ENCODE measurements at places on chromosomes 13 and 19.

DNA sequence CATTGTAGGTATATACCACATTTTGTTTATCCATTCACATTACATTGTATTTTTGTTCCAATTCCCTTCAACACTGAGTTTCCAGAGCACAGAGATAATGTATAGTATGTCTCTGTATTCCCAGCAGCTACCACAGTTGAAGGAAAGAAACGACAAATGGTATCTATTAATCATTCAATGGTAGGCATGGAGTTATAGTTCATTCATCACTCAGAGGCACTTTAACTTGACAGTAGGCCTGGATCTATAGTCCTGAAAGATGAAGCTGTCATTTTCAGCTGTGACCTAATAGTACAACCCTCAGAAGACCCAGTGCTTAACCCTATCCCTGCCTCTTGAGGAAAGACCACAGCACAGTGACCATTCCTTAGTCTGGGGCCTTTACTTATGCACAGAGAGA, 163.0 kb upstream of the TMTC4 start:
- DNase-seq: no peak

DNA sequence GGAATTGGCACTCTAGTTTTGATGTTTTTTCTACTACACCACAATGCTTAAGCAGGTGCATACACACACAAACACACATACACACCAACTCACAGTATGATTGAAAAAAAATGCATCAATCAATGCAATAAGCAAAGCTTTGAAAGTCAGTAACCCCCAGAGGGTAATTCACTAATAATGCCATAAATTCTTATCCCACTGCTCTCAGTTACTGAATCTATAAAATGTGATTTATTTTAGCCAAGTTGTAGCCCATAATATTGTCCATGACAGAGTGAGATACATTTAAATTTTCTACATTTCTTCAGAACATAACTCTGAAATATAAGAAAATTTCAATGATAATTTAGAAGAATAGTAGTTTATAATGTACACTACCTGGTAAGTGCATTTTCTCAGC, 87.9 kb downstream of the LIG4 start:
- no peak for DNase-seq

DNA sequence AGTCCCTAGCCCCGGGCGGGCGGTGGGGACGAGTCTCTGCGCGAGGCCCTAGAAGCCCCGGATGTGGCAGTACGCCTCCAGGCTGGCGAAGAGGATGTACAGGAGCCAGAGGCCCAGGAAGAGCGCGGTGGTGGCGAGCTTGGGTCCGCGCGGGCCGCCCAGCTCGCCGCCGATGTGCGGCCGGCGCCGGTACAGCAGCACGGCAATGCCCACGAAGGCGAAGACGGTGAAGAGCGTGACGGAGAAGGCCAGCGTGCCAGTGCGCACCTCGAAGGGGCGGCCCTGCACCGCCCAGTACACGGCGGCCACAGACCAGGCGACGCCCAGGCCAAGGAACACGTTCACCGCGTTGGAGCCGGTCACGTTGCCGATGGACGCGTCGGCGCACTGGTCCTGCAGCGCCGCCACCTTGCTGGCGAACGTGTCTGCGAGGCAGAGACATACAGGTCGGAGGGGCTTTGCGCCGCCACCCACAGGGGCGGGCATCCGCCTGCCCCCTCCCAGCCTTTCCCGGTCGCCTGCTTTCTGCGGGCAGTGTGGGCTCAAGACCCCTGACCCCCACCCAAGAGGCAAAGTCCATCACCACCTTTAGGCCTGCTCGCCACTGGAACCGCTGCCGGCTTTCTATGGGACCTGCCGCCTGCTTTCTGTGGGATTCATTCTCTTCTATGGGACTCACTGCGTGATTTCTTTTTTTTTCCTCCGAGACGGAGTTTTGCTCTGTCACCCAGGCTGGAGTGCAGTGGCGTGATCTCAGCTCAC, 10.9 kb upstream of the MEIS3 start:
- peak; percentile 52 for DNase-seq

GRCh38 chr19:16861834-16862233, 27.0 kb upstream of the F2RL3 start:
- no peak for DNase-seq

GRCh38 chr19:1859331-1859781, 4.0 kb downstream of the KLF16 start:
- no peak for DNase-seq

DNA sequence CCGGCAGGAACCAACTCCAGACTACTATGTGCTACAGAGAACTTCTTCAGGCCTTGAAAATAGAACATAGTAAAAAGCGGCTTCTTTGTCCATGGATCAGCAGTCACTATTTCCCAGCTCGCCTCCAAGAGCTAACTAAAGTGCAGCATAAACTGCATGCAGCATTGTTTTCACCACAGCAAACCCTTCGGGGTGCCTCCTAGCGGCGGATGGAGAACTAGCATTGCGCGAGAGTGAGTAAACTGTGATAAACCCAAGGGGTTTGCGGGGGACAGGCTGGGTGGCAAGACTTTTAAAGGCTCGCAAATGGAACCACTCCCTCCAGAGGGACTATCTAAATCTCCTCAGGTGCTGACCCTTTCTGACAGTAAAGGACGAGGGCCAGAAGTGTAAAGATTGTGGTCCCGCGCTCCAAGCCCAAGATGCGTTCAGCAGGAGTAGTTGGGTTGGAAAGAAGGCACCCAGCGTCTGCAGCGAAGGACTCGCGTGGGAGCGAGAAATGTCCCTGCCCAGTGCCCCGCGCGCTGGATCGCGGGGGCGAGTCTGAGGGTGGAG, 21.5 kb upstream of the SGCG start:
- no peak for DNase-seq

GRCh38 chr13:93343097-93343496, 116.5 kb downstream of the GPC6 start:
- DNase-seq: no peak

GRCh38 chr13:112066624-112067004, 335 bp upstream of the SOX1 start:
- no peak for DNase-seq

GRCh38 chr13:30510091-30510490, 44.4 kb upstream of the HMGB1 start:
- no peak for DNase-seq

DNA sequence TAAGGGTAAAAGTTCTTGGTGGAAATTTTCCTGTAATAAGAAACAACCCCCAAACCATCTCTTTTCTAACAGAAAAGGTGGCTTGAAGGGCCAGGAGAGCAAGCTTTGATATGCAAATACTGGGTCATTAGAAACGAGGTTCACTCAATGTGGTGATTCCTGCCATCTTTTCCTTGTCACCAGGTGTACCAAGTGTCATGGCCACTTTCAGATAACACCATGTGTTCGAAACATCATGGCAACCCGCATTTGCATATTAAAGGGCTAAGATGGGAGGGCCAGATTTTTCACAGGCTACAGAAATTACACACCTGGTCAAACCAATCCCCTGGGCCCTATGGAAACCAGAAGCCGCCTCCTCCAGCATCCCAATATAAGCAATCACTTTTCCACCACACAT, 15.3 kb downstream of the LGALS16 start:
- no peak for DNase-seq

- DNase-seq: no peak
Measured at GRCh38 chr19:17524651-17525050, 13.2 kb downstream of the PGLS start.

- no peak for DNase-seq
Measured at GRCh38 chr13:31733647-31734046, 5.7 kb upstream of the RXFP2 start.

DNA sequence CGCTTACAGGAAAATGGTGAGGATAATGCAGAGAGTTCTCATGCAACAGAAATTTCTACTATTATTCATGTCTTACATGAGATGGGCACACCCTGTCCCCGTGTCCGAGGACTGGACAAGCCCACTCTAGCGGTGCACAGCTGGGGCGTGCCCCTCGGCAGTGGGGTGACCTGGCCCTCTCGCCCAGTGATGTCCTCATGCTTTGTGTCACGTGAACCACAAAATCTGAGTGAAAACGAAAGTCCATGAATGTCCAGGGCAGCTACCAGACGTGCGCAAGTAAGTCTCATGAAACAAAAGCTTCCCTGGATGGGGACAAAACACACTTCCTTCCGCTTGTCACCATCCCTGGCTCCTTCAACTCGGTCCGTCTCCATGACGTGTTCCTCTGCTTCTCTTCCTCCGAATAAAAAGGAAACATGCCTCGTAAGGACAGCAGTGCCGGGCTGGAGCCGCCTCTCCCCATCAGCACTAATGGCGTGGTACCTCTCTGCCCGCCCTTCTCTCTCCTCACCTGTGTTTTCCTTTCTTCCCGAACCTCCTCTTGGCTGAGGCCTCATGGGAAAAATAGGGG, 45.6 kb downstream of the ANKRD10 start:
- DNase-seq: peak; percentile 21

- no peak for DNase-seq
Measured at GRCh38 chr13:30222254-30222653, 85.1 kb downstream of the KATNAL1 start.

- DNase-seq: no peak
Measured at GRCh38 chr19:42629191-42629590, 34.5 kb upstream of the CEACAM8 start.

DNA sequence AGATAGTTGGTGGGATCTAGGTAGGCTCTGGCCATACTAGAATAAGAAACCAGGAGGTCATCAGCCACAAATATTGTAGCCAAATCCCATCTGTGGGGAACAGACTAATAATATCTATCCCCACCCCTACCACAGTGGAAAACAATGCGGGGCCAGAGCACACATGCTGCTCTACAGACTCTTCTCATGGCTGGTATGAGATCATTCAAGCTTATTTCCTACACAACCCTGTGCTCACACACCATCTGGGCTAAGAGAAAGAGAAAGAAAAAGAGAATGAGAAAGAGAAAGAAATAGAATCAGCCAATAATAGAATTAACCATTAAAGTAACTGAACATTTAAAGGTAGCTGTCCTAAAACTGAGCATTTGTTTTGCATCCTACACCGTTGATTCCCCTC, 1268.4 kb upstream of the SPRY2 start:
- DNase-seq: no peak

- peak; percentile 56 for DNase-seq
Measured at GRCh38 chr19:7415163-7415856, 66.6 kb downstream of the ARHGEF18 start.

- no peak for DNase-seq
Measured at GRCh38 chr13:26425443-26426358, 131.8 kb upstream of the WASF3 start.

DNA sequence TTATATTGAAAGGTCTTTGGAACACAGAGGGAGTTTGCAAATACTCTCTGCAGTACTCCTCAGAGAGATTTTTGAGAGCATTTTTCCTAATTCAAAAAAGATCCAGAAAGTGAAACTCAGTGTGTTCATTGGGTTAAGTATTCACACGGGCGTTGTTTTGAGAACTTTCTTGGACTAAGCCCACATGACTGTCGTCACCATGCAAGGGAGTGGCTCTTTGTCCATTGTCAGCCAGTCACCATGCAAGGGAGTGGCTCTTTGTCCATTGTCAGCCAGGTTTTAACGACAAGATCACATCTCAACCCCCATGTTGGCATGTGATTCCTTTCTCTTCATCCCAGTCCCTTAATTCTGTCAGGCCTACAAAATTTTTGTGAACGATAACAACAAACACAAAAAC, 81.2 kb upstream of the STK24 start:
- no peak for DNase-seq

GRCh38 chr19:2236064-2236313, 140 bp downstream of the PLEKHJ1 start:
- DNase-seq: no peak

- no peak for DNase-seq
Measured at GRCh38 chr13:27112006-27112405, 59.6 kb downstream of the USP12 start.

- peak; percentile 82 for DNase-seq
Measured at GRCh38 chr13:97274829-97275649, 52.9 kb downstream of the MBNL2 start.

DNA sequence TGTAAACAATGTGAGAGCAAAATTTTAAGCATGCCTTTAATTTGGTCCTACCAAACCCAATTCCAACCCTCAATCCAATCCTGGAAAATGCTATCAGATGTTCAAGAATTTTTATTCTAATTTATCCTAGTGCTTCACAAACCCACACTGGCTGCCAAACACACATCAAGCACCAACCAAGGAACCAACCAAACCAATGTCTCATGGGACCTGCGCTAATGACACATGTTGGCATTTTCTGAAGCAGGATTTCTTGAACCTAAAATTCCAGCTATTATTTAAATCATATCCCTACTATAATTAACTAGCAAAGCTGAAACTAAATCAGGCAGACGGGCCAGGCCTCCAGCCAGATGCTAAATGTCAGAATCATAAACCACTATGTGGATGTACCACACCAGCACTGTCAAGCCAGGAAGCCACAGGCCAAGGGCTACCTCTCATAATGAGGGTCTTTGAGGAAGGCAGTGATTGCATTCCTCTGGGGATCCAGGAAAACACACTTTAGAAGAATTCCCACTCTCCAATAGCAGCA, 5.8 kb downstream of the LATS2 start:
- DNase-seq: peak; percentile 28

GRCh38 chr19:10660346-10660745, 6.2 kb downstream of the ILF3 start:
- no peak for DNase-seq

DNA sequence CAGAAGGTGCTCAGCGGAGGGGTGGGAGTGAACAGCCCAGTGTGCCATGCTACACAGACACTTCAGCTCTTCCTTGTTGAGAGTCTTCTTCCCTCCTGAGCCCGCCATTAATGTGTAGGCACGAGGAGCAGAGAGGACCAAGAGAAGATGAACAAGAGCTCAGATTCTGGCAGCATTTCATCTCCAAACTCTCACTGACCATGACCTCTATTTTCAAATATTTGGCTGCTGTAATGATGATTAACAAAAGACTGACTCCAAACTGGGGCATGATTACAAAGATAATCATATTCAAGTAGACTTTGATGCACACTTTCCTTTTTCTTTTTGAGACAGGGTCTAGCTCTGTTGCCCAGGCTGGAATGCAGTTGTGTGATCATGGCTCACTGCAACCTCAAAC, 236.5 kb downstream of the DCLK1 start:
- no peak for DNase-seq

GRCh38 chr13:50550151-50550550, 293.3 kb downstream of the DLEU7 start:
- no peak for DNase-seq

- no peak for DNase-seq
Measured at GRCh38 chr13:41455725-41456419, 1.5 kb upstream of the RGCC start.
